ENCODE measurements at places on chromosomes 4 and X.

GRCh38 chr4:183571350-183571941 lies 66.6 kb downstream of the ING2 start:
- DNase-seq: no peak

DNA sequence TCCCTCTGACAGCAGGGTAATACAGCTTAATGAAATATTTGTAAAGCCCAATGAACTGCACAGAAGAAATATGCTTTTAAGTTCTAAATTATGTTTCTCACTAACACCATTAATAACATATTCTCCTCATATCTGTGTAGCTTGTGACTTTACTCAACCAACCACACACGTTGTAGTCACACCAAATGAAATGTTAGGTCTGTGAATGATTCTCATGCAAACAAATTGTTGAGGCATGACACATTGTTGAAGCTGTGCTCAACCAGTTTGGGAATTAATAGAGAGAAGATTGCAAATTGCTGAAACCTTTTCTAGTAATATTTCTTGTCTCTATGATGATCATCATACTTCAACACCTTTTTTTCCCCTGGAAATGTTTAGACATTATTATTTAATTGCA lies 645.9 kb downstream of the PCDH7 start:
- no peak for DNase-seq

GRCh38 chr4:145531223-145531622 lies 49.6 kb downstream of the SMAD1 start:
- no peak for DNase-seq

GRCh38 chrX:20116087-20116576 lies 575 bp downstream of the MAP7D2 start:
- DNase-seq: no peak

DNA sequence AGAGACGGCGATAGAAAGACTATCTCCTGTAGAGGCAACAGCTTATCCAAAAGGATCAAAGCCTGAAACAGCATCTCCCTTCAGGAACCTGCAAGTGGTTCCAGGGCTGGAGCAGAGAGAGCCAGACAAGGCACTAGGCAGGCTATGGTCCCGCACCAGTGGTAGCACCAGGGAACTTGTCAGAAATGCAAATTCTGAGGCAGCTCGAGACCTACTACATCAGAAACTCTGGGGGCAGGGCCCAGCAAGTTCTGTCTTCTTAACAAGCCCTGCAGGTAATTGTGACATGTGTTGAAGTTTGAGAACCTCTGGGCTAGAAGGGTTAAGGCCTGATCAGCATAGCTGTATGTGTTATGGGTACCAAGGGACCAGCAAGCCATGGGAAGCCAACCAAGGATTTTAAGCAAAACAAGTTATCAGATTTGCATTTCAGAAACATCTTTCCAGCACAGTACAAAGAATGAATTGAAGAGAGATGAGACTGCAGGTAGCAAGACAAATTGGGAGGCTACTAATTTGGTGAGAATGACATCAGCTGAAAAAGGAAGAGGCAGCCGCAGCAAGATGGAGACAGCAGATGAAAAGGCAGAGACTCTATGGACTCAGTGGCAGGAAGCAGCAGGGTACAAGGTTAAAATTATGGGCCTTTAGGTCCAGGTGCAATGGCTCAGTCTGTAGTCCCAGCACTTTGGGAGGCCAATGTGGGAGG lies 139.7 kb downstream of the TSPAN5 start:
- DNase-seq: no peak

DNA sequence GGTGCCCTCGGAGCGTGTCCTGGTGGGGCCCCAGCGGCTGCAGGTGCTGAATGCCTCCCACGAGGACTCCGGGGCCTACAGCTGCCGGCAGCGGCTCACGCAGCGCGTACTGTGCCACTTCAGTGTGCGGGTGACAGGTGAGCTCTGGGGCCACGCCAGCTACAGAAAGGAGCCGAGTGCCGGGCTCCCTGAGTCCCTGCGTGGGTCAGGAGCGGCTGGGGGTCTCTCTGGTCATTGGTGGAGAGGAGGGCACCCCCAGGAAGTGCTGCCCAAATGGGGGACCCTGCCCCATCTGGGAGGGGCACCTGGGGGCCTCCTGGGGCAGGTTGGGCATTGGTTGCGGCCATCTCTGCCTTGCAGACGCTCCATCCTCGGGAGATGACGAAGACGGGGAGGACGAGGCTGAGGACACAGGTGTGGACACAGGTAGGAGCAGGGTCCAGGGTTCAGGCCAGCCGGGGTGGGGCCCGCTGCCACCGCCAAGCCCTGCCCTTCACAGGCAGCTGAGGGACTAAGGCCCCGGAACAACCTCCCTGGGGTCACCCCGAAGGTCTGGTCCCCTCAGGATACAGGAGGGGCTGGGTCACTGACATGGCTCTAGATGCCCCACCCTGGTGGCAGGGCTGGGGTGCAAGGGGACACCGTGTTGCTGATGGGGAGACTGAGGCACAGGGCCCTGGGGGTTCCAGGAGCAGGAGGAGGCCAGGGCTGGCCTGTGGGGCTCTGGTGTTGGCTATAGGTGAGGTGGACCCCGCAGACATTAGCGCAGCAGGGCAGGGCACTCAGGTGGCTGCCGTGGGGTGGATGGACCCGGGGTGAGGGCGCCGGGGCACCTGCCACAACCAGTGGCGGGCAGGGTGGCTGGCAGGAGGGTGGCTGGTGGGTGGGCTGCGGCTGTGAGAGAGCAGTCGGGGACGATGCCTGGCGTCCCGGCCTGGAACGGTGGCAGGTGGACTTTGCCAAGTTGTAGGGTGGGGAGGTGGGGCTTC lies 6.6 kb downstream of the FGFR3 start:
- no peak for DNase-seq

DNA sequence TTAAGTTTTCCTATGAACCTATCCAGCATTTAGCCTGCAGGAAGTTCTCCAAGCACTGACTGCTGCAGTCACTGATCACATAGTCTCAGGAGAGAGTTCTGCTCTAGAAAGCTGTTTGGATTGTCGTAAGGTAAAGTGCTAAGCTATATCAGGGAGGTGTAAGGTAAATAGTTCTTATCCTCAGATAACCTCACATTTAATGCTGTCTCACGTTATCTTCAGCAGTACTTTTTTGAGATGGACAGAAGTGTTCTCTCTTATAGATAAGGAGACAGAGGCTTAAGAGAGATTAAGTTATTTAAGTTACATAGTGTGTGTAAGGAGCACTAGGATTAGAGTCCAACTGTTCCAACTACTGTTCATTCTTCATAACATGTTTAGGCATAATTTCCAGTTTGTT lies 77.9 kb downstream of the STIM2 start:
- DNase-seq: no peak

- no peak for DNase-seq
Observed at GRCh38 chr4:144754562-144755410, 108.8 kb downstream of the HHIP start.

GRCh38 chr4:121139533-121140222 lies 24.4 kb downstream of the TNIP3 start:
- DNase-seq: no peak

GRCh38 chrX:41445781-41446358 lies 1.3 kb upstream of the NYX start:
- DNase-seq: no peak

- no peak for DNase-seq
Observed at GRCh38 chr4:73730292-73730691, 10.1 kb upstream of the CXCL8 start.

DNA sequence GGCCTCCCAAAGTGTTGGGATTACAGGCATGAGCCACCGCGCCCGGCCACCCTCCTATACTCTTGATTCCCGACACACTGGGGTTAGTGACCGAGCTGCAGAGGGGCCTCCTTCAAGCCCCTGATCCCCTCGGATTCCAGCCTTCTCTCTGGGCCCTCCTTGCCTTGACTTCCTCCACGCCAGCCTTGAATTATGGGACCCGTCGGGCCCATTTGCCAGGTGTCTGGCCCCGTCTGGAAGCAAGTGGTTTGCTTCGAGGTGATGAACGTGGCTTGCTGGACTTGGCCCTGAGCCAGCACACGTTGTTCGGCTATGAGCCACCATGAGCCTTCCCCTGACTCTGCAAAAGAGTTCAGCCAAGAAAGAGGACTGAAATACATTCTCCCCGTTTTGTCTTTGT lies 37.4 kb upstream of the GRPEL1 start:
- DNase-seq: no peak

- DNase-seq: no peak
Observed at GRCh38 chr4:52052475-52052780, 1.3 kb downstream of the SPATA18 start.

GRCh38 chr4:159398236-159398638 lies 295.4 kb downstream of the RAPGEF2 start:
- DNase-seq: no peak

DNA sequence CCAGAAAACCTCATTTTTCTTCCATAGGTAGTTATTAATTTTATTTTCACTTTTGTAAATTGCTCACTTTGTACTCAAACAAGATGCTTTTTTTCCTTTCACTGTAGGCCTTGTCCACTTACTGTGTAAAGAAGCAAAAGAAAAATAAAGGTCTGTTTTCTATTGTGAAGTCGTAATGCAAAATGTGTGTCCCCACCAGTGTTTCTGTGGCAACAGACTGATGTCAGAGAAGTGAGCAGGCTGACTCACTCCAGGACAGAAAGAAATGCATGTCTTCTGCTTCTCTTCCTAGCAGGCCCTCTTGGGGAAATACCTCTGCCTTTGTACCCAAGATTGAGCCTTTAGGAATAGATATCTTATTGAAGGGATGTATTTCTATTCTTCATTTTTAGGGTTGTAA lies 30.3 kb downstream of the INPP4B start:
- no peak for DNase-seq

DNA sequence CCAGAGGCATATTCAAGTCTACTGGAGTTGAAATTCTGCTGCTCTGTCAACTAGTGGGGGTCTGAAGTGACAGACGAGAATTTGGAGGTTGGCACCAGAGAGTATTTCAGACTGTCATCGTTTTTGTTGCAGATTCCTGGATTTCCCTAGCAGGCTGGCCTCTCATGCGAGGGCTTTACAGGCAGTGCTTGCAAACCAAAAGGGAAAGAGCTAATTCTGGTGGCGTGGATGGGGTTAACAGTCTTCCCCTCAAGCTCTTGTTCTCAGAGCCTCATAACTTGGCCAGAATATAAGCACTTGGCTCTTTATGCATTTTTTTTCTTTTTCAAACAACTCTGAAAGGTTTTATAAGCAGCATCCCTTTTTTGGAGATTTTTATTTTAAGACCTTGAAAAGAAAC lies at the start of gene SPARCL1:
Gene SPARCL1, minus strand, starts transcription at position 190 of the 400 bp plus-strand sequence. CDS start 29,802 bp downstream, outside the sequence.
- DNase-seq: no peak

GRCh38 chr4:139229534-139230039 lies 50.4 kb downstream of the MGARP start:
- DNase-seq: no peak

GRCh38 chrX:10142041-10142599 lies 14.7 kb upstream of the CLCN4 start:
- DNase-seq: no peak

DNA sequence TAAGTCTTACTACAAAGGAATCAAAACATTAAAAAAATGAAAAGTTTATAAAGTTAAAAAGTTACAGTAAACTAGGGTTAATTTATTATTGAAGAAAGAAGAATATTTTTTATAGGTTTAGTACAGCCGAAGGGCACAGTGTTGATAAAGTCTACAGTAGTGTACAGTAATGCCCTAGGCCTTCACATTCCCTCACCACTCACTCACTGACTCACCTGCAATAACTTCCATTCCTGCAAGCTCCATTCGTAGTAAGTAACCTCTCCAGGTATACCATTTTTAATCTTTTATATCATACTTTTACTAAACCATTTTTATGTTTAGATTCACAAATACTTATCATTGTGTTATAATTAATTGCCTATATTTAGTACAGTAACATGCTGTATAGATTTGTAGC lies 307.5 kb upstream of the FAM241A start:
- DNase-seq: no peak

DNA sequence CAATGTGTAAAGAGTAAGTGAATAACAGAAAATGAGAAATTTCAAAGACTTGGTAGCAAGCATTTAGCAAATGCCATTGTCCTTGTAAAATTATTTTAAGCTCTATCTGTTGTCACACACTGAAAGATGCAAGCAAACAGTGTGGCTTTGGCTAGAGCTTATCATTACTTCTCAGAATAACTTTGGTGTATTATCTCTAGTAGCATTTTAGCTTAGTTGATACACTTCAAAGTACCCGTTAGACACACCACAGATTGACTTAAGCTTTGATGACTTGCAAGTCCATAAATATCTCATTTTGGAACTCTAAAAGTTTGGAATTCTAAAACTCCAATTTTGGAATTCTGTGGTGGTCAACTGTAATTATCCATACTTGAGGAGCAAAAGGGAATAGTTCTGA lies 98.6 kb downstream of the PDLIM5 start:
- DNase-seq: no peak

DNA sequence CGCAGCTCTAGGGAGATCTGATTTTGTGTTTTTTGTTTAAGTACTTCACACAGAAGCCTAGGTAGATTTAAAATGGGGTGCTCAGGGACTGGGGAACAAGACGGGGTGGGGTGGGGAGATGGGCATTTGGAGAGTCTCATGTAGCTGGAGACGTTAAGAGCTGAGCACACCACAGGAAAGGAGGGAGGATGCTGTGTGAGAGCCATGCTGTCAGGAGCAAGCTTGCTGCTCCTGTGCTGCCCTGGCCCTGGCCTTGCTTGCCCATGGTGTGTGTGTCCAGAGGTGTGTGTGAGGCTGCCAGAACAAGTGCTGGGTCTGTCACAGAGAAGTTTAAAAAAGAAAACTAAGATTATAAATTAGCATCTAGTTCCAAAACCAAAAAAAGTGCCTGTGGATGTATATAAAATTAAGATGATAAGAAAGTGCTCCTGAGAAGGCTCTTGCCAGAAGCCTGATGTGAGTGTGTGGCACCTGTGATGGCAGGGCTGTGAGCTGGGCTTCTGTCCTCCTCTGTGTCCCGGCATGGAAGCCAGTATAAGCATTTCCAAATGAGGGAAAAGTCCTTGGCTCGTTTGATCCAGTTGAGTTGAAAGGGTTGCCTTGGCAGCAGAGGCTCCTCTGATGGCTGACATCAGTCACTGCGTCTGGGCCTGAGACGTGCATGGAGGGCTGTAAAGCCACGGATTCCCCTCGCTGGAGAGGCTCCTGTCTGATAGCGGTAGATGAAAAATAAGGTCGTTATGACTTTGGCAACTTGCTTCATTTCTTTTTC lies 63.5 kb downstream of the NELFA start:
- DNase-seq: no peak

GRCh38 chrX:154017766-154018517 lies 1.8 kb downstream of the IRAK1 start:
- no peak for DNase-seq

- no peak for DNase-seq
Observed at GRCh38 chrX:15500497-15500966, at the start of gene BMX. BMX (plus strand) TSS chrX:15500807; CDS start chrX:15508354, 7,547 bp downstream.

GRCh38 chr4:38667085-38667893 lies 3.3 kb downstream of the KLF3 start:
- DNase-seq: no peak

GRCh38 chrX:148573119-148573518 lies 72.7 kb downstream of the AFF2 start:
- no peak for DNase-seq

DNA sequence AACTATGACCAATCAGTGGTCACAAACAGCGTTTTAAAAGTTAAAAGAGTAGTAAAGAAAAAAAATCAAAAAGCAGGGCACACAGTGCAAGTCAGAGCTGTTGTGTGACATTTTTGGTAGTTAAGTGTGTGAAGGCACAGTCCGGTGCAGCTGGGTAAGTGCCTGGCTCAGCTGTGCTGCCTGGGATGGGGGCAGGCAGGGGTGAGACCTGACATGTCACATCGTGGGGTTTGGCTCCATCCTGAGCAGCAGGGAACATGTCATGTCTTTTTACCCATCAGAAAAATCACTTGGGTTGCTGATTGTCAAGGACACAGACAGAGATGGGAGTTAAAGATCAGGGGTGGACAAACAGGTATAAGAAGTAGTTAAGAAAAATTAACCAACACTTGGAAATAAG lies 125.1 kb downstream of the NSUN7 start:
- no peak for DNase-seq

GRCh38 chrX:8237718-8238117 lies 66.7 kb upstream of the VCX2 start:
- DNase-seq: no peak

All from stimulated activated CD8-positive, alpha-beta memory T cell treated with anti-CD3 and anti-CD28 coated beads, Interleukin-4, amount 100 ng/mL, for 4 hours (primary cell).